ENCODE measurements at places on chromosomes 5 and 9.

DNA sequence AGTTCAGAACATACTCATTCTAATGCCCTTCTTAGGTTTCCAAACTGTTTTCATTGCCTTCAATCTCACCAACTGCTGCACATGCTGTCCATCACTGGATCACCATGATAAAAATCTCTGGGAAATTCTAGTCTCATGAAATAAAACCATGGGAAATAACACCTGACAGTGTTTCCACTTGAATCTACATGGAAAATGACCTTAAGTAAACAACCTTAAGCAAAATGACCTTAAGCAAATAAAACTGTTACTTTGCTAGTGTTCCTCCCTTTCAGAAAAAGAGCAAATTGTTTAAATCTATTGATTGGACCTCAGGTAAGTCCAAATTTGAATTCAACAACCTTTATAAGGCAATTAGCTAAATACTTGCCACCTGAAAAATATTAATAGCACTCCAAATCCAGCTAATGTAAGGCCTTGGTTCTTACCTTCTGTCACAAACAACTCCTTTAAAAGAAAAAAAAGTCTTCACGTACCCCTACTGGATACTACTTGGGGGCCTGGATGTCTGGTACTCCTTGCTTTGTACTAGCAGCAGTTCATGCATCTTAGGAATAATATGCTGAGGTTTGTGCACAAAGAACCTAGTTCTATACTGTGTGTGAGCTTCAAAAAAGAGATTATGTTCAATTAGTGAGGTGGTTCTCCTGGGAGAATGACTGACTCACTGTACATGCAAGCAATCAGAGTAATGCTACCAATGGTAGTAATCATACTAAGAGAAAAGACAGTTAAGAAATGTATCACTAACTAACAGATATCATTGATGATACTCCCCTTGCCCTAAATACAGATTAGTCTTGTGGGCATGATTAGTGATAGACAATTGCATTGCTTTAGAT, 630.4 kb downstream of the PSAT1 start:
- no peak for DNase-seq

- no peak for DNase-seq
Observed at GRCh38 chr9:14173713-14174112, 140.2 kb downstream of the NFIB start.

GRCh38 chr9:78671785-78672184, 374.9 kb downstream of the PSAT1 start:
- no peak for DNase-seq

DNA sequence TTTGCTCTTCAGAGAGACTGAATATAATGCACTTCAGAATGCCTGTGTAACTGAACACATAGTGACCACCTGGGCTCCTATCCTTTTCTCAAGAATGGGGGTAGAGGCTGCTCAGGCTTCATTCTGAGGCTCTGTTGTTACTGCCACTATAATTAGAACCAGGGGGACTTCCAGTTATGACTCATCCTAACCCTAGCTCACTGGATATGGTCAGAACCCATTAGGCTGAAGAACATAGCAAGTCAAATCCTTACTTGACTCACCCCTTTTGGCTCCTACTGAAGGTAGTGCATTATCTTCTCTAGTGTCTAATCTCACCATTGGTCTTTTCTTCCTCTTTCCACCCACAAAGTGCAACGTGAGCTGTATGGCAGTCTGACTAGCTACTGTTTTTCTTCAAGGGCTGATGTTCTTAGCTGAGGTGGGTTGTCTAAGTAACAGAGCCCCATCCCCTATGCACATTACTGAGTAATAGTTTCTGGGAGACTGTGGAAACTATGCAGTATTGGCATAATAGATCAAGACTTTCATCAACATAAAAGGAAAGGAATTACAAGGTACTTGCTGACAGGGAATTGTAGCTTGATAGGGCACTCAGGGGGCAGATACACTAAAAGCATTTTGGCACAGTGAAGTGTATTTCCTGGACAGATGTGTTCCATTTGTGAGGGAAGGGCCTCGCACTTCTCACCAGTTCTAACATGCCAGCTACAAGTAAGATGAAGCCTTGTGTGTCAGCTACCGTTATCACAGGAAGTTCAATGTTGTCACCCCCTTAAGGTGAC, 431.0 kb upstream of the MEF2C start:
- peak; percentile 36 for DNase-seq

- DNase-seq: no peak
Observed at GRCh38 chr9:4196886-4197285, 103.0 kb downstream of the GLIS3 start.

GRCh38 chr5:140399979-140400729, 1.5 kb upstream of the ANKHD1 start:
- DNase-seq: no peak

GRCh38 chr9:70481471-70481870, 67.0 kb upstream of the KLF9 start:
- DNase-seq: no peak

- no peak for DNase-seq
Observed at GRCh38 chr5:82586661-82587310, 308.6 kb upstream of the RPS23 start.

Measured in smooth muscle cell of the brain vasculature (primary cell).